ENCODE measurements at places on chromosomes 7 and 10. TPM values are rescaled to one million over a fixed set of nuclear protein-coding genes. Genes with fewer than 3 reads are reported as not detected.

DNA sequence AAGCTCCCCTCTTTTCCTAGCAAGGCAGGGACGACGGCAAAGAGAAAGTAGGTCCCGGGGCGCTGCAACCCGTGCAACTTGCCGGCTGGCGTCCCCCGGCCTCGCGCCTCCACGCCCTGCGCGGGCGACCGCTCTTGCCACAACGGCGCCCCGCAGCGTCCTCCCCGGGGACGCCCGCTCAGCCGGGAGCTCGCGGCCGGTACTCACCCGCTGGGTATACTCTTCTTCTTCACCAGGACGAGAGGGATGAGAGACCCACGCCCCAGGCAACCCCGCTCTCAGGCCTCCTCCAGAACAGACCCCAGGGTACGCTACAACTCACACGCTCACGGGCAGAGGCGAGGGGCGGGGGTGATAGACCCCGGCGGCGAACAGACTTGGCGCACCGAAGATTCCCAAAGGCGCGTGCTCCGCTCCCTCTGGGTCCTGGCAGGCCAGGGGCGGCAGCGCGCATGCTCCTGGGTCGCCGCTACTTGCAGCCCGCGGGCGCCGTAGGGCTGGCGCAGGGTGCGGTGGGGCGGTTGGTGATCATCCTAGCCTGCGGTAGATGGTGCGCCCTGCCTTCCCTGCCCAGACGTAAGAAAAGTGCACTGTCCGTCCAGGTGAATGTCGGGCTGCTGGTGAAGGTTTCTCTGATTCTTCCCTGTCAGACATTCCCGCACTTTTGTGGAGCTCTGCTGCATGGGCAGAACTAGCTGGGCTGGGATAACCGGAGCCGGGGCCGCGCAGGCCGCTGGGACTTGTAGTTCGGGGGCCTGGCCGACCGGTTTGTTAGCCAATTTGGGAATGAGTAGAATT is at the start of gene CC2D2B:
CC2D2B (plus strand) TSS at position 520 of the 798 bp plus-strand sequence. CDS start 3,349 bp downstream, outside the sequence.
- peak; percentile 79 for DNase-seq

WIPF3 gene
- 1.6 TPM for polyA plus RNA-seq

GRCh38 chr10:70820976-70821750 is 5.4 kb downstream of the SGPL1 start:
- no peak for DNase-seq

- DNase-seq, result no peak
Observed at GRCh38 chr7:94115316-94115715, 111.2 kb upstream of the BET1 start.

DNA sequence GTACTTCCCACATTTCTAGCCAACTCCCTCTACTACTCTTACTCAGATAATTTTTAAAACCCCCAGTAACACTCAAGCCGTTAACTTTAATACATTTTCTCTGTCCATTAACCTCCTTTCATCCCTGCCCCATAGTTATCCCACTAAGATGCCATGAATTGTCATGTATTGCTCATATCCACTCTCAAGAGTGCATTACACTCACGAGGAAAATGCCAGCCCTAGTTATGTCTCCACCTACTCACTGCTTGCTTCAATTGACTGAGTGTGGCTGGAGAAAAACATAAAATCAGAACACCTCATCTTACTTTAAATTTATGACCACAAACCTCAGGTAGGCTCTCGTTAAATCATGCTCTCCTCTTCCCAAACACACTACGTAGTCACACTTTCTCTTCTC is 324.1 kb upstream of the NPSR1 start:
- no peak for DNase-seq

DNA sequence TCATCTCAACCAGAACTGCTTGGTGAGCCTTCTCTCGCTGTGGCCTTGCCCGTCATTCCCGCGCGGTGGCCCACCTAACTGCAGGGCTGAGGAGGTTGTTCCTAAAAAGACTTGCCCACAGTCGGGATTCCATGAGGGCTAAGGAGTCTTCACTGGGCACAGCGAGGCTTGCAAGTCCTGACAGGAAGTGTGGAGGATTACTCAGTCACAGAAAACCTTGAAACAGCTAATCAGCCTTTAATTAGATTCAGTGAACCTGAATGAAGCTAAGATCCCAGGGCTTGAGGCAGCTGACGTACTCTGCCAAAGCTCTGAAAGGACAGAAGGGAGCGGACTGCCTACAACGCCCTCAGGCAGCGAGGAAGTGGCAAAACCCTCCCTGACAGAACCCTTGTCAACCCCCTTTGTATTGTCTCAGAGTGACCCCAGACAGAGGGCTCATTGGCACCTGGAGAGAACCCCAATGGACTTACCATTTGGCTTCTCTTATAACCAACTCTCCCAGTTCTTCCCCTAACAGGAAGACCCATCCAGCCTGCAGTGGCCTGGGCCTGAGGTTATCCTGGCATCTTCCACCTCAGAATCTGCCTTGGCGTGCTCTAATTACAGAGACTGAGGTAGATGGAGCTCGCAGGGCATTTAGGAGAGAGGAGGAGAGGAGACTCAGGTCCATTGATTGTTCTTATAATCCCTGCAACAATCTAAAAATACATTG is 2.5 kb upstream of the LAMB4 start:
- no peak for DNase-seq

DNA sequence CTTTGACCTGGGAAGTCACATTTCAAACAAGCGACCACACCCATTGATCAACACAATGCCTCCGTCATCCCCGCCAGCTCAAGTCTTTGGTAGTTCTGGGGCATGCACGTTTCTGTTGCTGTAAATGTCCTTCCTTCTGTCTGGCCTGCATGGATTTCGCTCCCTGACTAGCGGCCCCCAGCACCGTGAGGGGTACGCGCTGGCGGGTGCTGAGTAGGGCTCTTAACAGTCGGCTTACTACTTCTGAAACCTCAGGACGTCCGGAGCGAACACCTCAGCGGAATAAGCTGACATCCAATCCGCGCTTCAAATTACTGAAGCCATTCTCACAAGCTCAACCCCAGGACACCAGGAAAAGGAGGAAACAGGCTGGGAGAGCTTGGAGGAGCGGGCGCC is 505 bp downstream of the NUDCD3 start:
- DNase-seq, result peak; percentile 74

- no peak for DNase-seq
Observed at GRCh38 chr7:159028508-159029401, 115.9 kb downstream of the VIPR2 start.

RNF32 gene
- polyA plus RNA-seq, result 1.1 TPM

Measured in small intestine (tissue), 16 donors.